Glutamatergic neuron (in vitro differentiated cells): ENCODE measurements at places on chromosomes 16 and 17.

GRCh38 chr16:84268291-84269040, 26.2 kb upstream of the WFDC1 start:
- DNase-seq: no peak

GRCh38 chr17:71792966-71793365, 327.9 kb upstream of the SOX9 start:
- DNase-seq: no peak

GRCh38 chr17:2070241-2071023, 15.5 kb downstream of the HIC1 start:
- no peak for DNase-seq

DNA sequence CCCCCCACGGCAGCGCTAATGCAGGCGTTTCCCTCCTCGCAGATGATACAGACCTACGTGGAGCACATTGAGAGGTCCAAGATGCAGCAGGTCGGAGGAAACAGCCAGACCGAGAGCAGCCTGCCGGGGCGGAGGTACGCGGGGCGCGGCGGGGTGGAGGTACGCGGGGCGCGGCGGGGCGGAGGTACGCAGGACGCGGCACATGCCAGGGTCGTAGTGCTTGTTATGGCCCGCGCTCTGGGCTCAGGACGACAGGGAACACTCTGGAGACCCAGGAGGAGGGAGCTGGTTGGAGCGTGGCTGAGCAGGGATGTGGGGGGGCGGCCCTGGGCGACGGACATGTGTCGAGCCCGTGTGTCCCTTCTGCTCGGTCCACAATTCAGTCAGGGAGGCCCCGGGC, 23.4 kb downstream of the MAPK8IP3 start:
- DNase-seq: no peak

- no peak for DNase-seq
These were observed 918 bp upstream of the MRM1 start for GRCh38 chr17:36600465-36600864.

- no peak for DNase-seq
These were observed 56.5 kb upstream of the ERN1 start for GRCh38 chr17:64186171-64187092.

DNA sequence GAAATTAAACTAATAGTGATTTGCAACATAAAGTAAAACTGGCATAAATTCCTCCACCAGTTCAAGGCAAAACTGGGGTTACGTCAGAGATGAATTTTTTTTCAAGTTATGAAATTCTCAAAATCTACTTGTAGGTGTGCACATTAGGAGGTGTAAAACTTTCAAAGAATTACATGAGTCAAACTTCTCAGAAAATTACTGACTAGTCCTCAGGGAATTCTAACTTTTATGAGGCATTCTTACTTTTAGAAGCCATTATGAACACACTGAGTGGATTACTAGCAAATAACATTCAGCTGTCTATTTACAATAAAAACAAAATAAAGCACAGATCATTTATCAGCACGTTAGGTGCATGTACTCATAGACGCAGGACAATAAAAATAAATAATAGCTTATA, 348.7 kb downstream of the CDH11 start:
- no peak for DNase-seq

GRCh38 chr17:39926588-39927100, 757 bp downstream of the ORMDL3 start:
- DNase-seq: no peak

DNA sequence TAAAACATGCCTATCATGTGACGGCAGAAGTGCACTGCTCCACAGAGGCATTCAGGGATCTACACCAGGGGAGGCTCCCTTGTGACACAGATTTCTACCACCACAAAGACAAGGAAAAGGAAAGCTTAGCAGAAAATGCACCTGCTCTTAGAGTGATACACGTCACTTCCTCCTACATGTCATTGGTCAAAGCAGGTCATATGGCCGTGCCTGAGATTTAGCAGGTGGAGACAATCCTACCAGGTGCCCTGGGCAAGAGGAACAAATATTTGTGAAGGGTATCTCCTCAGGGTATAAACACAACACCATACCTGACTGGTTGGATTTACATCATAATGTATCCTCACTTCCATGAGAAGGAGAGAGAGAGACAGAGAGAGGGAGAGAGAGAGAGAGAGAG, 362.1 kb downstream of the HS3ST4 start:
- DNase-seq: no peak

GRCh38 chr16:27374221-27374803, 27.7 kb upstream of the IL21R start:
- DNase-seq: no peak

GRCh38 chr16:3171181-3171854, 16.7 kb upstream of the OR1F1 start:
- DNase-seq: no peak

DNA sequence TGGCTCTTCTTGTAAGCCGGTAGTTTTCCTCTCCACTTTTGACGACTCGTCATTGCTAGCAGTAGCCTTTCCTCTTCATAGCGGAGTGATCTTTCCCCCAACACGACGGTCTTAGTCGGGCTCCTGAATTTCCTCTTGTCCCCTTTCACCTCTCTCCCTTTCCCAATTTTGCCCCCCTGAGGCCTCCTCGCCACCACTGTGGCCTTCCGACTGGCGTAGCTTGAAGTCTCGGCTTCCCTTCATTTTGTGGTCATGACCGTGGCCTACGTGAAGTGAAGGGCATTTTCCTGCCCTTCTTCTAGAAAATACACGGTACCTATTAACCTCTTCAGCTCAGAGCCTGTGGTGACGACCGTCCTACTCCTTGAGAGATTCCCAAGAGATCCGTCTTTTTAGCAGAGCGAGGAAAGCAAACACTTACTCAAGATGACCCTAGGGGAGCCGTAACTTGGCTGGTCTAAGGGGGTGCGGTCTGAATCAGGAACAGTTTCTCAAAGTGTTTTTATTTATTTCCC, 787 bp downstream of the PRKAR1A start:
- DNase-seq: peak; percentile 28

DNA sequence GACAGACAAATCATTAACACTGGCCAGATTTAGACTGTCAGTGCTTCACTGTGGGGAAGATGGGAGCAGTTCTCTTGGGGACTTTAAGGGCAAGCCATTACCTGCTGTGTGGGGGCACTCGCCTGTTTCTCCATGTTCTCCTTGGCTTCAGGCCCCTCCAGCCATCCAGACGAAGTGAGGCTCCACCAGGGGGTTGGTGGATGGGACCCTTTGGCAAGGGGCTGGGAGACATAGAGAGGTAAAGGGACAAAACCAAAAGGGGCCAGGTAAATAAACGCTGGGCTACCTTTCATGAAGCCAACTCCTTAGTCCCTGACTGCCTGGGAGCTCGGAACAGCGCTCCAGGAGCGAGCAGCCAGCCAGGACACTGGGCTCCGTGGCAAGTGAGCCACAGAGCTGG, 14.0 kb downstream of the TBX4 start:
- DNase-seq: no peak

DNA sequence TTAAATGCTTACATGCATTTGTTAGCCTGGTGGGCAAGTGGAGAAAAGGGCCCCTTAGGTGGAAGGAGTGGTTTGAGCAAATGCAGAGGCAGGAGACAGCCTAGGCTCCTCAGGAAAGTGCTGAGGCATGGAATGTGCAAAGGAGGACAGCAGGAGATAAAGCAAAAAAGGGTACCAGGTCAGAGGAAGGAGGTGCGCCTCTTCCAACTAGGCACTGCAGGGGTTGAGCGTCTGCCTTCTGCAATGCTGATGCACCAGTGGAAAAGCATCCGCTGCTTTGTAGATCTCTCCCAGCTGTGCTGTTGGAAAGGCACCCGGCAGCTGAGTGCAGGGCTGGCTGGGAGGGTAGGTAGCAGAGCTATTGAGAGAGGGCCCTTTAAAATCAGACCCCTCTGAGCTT, 287.0 kb upstream of the XYLT1 start:
- DNase-seq: no peak

DNA sequence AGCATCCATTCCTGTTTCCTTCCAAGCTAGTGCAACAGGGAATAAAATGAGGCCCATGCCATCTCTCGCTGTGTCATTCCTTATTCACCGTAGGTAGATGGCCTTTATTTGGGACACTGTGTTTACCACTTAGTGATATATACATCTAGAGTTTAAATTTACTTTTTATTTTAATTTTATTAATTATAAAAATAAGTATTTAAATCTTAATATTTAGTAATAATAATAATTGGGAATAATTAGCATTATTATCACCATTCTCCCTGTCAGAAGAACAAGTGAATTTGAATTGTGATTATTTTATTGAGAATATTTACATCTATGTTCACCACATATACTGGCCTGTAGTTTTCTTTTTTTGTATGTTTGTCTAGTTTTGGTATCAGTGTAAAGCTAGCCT, 692.9 kb upstream of the KIF2B start:
- no peak for DNase-seq

- DNase-seq: no peak
These were observed 15.3 kb downstream of the NLRC5 start for GRCh38 chr16:57004387-57005250.

GRCh38 chr17:79797492-79798298, 818 bp upstream of the CBX8 start:
- DNase-seq: peak; percentile 70

DNA sequence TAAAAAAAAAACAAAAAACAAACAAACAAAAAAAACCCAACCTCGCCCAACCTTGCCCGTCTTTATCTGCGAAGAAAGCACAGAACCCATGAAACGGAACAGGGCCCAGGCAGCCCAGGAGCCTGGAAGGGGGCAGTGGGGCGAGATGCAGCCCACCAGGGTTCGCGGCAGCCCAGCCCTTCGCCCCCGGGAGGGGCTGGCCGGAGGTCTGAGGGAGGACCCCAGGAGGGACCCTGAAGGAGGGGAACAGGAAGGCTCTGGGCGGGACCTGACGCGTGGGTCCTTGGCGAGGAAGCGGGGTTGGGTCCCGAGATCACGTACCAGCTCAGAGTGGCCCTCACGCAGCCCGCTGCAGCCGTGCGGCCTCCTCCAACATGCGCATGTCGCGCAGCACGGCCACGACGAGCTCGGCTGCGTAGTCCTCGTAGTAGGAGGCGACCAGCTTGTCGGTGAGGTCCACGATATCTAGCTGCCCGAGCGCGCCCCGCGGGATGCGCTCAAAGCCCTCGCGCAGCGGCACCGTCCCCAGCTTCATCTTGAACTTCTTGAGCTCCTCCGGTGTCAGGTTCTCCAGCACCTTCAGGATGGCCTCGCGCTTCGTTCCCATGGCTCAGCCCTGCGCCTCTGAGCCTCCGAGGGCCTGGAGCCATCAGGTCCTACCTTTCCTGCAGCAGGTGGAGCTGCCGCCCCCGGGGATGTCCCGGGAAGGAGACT, at the start of gene PYDC1:
Gene PYDC1 (minus strand): TSS at position 714 of the 714 bp plus-strand sequence. CDS start 107 bp downstream, at position 607.
- DNase-seq: peak; percentile 32

DNA sequence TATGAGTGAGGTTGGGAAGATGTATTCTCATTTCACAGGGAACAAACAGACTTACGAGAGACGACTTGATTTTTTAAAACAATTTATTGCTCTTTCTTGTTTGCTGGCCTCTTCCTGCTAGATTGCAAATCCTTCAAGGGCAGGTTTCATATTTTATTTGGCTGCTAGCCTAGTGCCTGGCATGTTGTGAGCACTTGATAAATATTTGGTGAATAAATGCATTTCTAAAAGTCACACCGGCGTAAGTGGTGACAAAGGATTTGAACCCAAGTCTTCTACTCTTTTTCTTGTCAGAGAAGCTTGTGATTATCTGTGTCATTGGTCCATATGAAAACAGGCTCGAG, 1.4 kb downstream of the WWP2 start:
- no peak for DNase-seq

- DNase-seq: no peak
These were observed 27.1 kb downstream of the PELP1 start for GRCh38 chr17:4676791-4677190.

GRCh38 chr16:52203096-52203495, 343.8 kb downstream of the TOX3 start:
- DNase-seq: no peak

DNA sequence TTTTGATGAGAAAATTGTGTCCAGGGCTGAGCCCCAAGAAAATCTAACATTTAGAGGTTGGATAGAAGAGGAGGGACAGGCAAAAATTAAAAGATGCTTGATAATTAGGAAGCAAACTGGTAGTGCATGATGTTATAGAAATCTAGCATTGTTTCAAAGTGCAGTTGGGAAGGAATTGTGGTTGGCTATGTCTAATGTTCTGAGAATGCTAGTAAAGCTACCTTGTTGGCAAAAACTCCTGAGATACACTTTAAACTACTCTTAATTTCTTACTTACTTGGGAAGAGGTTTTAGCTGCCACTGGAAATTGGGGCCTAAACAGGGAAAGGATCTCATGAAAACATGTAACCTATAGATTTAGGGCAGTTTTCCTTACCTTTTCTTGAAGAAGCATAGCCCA, 48.3 kb downstream of the MAP2K4 start:
- no peak for DNase-seq

DNA sequence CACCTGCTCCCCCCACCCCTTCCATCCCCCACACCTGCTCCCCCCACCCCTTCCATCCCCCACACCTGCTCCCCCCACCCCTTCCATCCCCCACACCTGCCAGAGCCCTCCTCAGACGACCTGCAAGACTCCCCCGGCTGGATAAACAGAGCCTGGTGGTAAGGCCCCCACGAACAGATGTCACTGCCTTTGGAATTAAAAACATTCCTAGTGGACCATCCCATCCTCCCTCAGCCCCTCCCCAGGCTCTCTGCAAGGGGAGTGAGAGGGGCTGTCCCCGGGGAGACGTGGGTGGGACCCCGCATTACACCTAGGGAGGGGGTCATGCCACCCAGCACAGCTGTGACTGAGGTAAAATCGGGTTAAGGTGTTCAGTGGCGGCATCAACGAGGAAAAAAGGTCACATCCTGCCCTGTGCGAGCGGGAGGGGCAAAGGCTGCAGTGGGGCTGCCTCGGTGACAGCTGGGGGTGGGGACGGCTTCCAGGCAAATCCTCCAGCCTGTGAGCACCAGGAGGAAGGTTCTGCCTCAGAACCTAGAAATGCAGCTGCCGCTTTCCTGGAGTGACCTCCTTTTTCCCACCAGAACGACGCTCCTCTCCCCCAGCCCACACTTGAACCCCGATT, 38.7 kb downstream of the TIMM22 start:
- DNase-seq: peak; percentile 72

GRCh38 chr16:80080287-80080851, 460.4 kb upstream of the DYNLRB2 start:
- DNase-seq: no peak

- DNase-seq: no peak
These were observed 2.2 kb downstream of the CDRT4 start for GRCh38 chr17:15465045-15465701.

GRCh38 chr16:80591071-80591915, 50.5 kb downstream of the DYNLRB2 start:
- no peak for DNase-seq

- DNase-seq: peak; percentile 74
These were observed 1.2 kb upstream of the PFN1 start for GRCh38 chr17:4949321-4950074.

DNA sequence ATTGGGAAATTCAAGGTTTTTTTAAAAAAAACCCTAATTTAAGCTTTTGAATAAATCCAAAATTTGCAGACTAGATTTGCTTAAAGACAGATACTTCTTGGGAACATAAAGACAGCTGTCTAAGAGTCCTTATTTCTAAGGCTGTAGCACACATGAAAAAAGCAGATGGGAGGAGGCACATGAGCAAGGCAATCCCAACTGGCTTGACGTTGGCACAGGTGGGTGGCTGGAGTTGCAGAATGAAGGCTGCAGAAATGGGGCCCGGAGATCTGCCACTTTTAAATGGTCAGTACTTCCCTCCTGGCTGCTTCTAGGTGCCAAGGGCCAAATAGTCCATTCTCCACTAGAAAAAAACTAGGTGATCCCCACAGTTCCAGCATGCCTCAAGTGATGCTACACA, 4.4 kb downstream of the KIAA0753 start:
- no peak for DNase-seq
